ENCODE measurements at places on chromosomes 3 and 15. TPM values are rescaled to one million over a fixed set of nuclear protein-coding genes. Genes with fewer than 3 reads are reported as not detected.

GRCh38 chr15:29149738-29150075 lies 119.9 kb downstream of the NSMCE3 start:
- no peak for DNase-seq

- no peak for DNase-seq
These were observed 44.9 kb downstream of the IL1RAP start for GRCh38 chr3:190558796-190559195.

- no peak for DNase-seq
These were observed 1.4 kb downstream of the TMEM43 start for GRCh38 chr3:14126017-14126886.

DNA sequence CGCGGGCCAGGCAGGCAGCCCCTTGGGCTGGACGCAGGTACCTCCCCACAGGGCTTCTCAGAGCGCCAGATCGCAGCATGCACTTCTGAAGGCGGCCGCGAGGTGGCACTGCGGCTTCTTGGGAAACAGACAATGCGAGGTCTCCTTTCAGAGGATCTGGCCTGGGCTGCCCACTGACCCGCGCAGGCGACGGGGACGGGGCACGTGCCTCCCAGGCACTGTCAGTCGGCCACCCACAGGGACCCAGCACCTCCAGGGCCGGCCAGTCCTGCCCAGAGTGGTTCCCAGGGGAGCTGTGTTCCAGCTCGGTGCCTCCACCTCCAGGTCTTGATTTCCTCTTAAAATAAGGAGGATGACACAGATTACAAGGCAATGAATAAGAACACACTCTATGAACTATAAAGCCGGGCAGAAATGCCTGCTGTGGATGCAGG lies 24.4 kb upstream of the TXNRD3 start:
- peak; percentile 52 for DNase-seq

DNA sequence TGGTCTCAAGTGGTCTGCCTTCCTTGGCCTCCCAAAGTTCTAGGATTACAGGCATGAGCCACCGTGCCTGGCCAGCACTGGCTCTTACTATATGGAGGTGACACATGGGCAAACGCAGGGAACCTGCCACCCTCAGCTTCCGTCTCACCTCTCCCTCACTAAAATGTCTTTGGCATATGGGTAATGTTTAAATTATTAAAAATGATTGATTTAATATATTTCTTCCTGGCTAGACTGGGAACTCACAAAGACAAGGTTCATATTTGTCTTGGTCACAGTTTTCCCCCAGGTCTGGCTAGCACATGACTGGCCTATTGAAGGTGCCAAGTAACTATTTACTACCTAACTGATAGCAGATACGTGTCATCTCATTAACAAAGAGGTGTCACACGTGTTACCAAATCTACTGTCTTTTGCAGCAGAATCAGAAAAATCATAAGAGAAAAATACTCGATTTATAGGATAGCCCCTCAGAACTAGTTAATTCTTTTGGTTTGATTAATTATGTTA lies 48.2 kb downstream of the SYNM start:
- no peak for DNase-seq

DNA sequence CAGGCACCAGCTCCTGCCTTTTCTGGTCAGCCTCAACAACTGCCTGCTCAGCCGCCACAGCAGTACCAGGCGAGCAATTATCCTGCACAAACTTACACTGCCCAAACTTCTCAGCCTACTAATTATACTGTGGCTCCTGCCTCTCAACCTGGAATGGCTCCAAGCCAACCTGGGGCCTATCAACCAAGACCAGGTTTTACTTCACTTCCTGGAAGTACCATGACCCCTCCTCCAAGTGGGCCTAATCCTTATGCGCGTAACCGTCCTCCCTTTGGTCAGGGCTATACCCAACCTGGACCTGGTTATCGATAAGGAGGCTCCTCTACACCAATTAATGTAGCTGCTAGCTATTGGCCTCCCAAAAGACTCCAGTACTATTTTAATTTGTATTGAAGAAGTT lies 38.9 kb downstream of the TFG start:
- no peak for DNase-seq

Gene COL6A6
- total RNA-seq, result not detected

DNA sequence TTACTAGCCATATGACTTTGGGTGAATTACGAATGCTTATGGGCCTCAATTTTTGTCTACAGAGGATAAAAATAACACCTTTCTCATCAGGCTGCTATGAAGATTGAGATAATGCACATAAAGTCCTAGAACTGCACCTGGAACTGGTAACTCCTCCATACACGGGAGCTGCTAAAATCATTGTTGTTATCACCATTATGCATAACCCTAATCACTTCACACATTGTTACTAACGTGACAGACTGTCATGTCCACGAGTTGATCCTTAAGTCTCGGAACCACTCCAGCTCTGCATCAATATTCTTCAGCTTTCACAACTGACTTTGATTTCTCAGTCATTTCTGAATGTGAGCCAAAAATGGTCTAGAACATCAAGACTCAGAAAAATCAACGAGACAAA lies 64.1 kb downstream of the RFTN1 start:
- DNase-seq, result no peak

Gene EXD1
- total RNA-seq, result not detected

Gene SLC51A
- total RNA-seq, result not detected

GRCh38 chr3:195462308-195462610 lies 19.4 kb upstream of the ACAP2 start:
- DNase-seq, result no peak

GRCh38 chr3:115321400-115321805 lies 174.3 kb upstream of the ZBTB20 start:
- DNase-seq, result no peak

DNA sequence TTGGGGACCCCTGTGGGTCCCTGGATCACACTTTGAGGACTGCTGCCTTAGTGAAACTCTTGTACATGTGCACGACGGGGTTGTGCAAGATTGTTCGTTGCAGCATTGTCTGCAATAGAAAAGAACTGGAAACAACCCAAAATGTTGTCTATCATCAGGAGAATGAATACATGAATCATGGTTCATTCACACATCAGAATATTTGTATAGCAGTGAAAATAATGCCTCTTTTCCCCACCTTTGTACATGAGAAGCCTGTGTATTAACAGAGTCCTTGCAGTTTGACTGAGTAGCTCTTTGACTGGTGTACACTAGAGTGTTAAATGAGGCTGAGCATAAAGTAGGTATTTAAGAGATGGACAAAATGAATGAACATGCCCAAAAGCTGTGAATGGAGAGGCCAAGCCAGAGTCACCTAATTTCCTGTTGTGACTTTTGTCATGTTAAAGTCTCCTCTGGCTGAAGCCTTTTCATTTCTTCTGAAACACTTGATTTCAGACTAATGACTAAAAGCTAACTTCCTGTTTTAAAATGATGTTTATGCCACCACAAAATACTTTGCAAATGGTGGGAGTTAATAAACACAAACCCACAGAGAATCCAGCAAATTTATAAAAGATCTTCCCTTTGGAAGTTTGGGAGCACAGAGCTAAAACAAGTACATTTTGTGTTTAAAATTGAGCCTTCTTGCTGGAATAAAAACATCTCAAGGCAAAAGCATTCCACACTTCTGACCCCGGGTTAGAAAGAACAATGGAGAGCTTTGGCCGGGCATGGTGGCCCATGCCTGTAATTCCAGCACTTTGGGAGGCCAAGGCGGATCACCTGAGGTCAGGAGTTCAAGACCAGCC lies 20.6 kb upstream of the USP3 start:
- DNase-seq, result no peak

DNA sequence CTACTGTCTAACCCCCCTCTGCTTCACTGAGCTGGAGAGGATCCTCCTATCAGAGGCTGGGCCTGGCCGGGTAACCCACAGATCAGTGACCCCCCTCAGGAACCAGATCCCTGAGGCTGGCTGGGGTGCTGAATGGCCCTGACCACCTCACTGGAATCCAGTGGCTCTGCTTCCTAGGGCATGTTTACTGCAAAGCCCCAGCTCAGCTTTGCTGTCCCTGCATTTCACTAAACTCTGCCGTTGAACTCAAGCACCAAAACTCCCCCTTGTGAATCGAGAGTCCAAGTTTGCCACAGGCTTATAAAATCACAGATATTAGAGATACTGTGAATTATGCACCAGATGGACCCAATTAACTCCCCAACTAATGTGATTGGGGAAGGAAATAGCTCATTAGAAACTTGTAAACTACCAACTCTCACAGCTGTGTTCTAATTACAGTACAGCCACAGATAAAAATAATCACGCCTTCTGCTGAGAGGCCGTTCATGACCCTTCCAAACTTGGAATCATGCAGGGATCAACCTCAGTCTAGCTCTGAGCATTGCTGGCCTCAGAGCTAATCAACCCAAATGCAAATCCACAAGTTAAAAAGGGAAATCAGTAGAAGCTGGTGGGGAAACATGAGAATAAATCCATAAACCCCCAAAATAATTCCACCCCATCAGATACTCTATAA lies 47.0 kb downstream of the OCA2 start:
- DNase-seq, result no peak

Gene CCDC13
- 0.42 TPM for total RNA-seq

- DNase-seq, result no peak
These were observed 19.1 kb downstream of the ST6GAL1 start for GRCh38 chr3:186949281-186949982.

GRCh38 chr3:128187495-128187894 lies 34.2 kb downstream of the EEFSEC start:
- no peak for DNase-seq

GRCh38 chr3:38115645-38116427 lies 21.1 kb downstream of the ACAA1 start:
- no peak for DNase-seq

Gene SOX14
- total RNA-seq, result not detected

DNA sequence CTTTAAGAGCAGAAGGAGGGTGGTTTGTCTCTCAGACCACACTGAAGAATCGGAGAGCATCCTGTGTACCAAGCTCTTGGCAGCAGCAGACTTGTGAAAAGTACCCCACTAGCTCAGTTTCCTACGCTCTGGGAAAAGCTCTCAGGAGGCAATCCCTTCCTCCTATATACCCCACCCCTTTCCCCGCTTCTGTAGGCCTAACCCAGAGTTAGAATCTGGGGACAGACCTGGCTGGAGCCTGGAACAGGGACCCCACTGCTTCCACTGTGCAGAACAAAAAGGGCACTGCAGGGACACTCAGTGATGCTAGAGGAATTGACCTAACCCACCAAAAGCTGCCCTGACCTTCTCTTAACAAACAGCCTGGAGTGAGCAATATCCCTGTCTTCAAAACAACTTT lies 70.0 kb upstream of the CCDC39 start:
- DNase-seq, result no peak

Gene PGBD4
- 3.2 TPM for total RNA-seq

Gene TMEM266
- total RNA-seq, result 0.11 TPM

- DNase-seq, result no peak
These were observed 38.6 kb downstream of the CNTN3 start for GRCh38 chr3:74575857-74576256.

Gene CCDC54
- total RNA-seq, result not detected

DNA sequence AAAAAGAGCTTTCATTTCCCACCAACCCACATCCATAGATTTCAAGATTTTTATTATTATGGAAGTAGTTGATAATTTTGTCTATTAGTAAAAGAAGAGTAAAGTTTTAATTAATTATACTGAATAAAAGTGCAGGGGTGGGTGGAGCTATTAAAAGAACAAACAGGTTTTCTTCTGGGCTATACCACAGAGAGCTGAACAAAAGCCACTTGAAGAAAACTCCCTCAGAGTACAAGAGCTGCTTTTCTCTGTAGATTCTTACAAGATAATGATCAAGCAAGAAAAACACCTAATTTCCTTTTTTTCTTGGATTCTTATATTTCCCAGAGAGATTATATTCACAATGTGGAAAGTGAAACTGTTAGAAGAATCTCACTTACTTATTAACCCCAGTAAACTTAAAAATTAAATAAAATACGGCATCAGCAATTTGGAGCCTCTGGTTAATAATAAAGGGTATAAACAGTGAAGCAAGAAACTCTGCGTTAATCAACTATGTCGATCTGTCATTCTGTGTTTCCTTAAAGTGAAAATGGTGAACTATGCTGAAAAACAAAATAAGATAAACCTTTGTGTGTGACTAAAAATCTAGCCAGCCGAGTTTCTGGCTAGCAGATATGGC lies 84.9 kb downstream of the THBS1 start:
- no peak for DNase-seq

- no peak for DNase-seq
These were observed 340.5 kb upstream of the NECTIN3 start for GRCh38 chr3:110731148-110731547.

GRCh38 chr15:65379986-65380385 lies 2.2 kb upstream of the IGDCC3 start:
- DNase-seq, result no peak

Gene CRELD1
- total RNA-seq, result 14.0 TPM

DNA sequence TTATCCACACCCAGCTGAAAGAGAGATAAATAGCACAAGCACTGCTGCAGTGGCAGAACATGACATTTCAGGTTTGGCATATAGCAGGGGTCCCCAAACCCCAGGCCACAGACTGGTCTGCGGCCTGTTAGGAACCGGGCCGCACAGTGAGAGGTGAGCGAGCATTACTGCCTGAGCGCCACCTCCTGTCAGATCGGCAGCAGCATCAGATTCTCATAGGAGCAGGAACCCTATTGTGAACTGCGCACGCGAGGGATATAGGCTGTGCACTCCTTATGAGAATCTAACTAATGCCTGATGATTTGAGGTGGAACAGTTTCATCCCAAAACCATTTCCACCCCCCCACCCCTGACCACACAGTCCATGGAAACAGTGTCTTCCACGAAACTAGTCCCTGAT lies 54.6 kb downstream of the CCR4 start:
- no peak for DNase-seq

- DNase-seq, result no peak
These were observed 10.2 kb upstream of the DLG1 start for GRCh38 chr3:197308591-197308990.

- no peak for DNase-seq
These were observed 72.5 kb upstream of the POLG start for GRCh38 chr15:89406940-89407607.

Gene CD200
- 18.3 TPM for total RNA-seq

GRCh38 chr3:53044371-53044710 lies 1.5 kb downstream of the SFMBT1 start:
- no peak for DNase-seq

DNA sequence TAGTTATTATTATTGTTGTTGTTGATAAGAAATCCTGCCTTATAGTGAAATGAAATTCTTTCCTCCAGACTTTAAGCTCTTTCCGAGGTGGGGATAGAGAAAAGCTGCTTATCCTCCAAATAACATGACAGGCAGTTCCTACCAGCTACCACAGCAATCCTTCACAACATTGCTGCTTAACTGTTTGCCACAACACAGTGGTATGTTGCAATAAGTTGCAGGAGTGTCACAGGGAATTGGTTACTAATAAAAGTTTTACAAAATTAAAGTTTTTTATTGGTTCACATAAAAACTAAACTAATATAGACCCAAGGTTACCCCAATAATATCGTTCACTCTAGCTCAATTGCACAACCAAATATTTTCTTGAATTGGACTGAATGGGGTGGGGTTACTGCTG lies 57.4 kb upstream of the ICE2 start:
- no peak for DNase-seq

Data from CD8-positive, alpha-beta memory T cell (primary cell).